ENCODE measurements at places on chromosomes 1 and 21. TPM values are rescaled to one million over a fixed set of nuclear protein-coding genes. Genes with fewer than 3 reads are reported as not detected.

Gene LORICRIN
- not detected for total RNA-seq

Gene KCNQ4
- total RNA-seq = not detected

Gene TMEM269
- under 0.01 TPM for total RNA-seq

DNA sequence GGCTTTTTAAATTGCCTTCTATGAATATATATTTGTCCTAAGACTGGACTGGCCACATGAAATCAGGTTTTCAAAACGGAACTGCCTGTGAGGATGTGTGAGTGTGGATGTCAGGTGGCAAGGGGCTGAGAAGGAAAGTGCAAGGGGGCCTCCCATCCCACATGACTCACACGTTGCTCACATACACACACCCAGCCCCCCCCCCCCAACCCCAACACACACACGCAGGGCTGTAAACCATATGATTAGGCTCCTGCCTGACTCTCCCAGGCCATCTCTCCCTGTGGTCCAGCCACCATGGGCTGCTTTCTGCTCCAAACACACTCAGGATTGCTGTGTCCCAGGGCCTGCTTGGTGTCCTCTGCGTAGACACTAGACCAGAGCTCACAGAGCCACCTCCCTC lies 22.4 kb downstream of the DEGS1 start:
- peak; percentile 71 for DNase-seq

GRCh38 chr1:220441211-220441610 lies 86.7 kb upstream of the MARK1 start:
- DNase-seq = no peak

DNA sequence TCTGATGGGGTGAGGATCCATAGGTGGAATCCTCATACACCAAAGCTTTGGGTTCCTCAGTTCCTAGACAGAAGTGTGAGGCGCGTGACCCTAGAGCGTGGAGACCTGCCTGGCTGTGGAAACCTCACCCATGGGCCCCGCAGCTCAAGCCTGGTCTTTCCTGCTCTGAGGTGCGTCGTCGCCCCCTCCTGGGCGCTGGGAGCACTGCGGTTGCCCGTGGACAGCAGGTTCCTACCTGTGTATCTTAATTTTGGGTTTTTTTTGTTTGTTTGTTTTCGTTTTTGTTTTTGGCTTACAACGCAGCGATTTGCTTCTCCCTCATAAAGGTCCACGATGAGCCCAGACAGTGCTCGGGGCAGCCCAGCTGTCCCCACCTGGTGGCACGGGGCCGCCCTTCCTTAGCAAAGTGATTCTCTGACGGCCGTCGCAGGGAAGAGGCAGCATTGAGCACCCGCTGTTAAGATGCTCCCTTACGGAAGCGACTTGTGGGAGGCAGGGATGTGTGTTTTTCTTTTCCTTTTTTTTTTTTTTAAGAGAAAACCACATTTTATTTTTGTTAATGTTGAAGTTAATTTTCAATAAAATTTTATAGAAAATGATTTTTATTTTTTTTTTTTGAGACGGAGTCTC lies 36.5 kb upstream of the TRAPPC10 start:
- peak; percentile 97 for DNase-seq

DNA sequence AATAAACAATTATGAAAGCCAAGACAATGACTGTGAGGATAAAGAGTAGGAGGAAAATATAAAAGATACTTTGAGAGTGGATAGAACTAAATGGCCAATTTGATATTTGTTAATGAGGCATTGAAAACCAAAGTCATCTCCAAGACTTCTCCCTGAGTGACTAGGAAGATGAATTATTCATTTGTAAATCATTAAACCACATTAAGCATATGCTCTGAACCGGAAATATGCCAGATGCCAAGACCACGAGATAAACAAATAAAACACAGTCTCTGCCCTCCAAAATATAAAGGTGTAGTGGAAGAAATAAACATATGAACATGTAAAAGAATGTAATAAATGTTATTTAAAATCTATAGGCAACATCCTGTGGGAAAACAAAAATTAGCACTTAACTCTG lies 78.8 kb downstream of the MRPL39 start:
- DNase-seq = no peak

DNA sequence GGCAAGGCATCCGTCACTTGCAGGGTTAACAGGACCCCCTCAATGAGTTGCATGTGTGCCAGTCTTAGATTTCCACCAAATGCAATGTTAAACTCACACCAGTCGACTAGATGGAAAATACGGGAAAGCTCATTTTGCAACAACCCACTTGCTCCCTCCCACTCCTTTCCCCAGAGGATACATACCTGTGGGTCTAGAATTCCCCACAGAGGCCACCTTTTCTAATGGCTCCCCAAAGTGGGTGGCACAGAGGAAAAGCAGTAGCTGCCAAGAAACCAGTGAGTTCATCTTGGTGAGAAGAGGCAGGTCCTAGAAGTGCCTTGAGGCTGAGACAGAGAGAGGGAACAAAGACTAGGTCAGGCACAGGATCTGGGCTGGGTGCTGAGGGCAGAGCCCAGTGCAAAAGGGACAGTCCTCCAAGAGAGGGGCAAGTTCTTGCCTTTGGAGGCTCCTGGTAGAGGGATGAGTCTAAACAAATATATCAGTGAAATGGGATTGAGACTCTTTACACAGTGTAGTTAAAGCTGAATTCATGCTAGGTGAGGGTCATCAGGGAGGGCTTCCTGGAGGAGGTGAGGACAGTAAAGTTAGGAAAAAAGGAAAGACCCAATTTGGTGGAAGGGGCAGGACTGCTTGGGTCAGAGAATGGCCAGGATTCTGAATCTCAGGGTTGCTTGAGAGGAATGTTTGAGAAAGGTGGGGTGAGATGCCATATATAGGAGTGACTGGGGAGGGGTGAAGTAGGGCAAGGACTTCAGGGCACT lies 3.5 kb downstream of the KISS1 start:
- DNase-seq = no peak

GRCh38 chr1:68301471-68302001 lies 69.2 kb upstream of the WLS start:
- peak; percentile 51 for DNase-seq

DNA sequence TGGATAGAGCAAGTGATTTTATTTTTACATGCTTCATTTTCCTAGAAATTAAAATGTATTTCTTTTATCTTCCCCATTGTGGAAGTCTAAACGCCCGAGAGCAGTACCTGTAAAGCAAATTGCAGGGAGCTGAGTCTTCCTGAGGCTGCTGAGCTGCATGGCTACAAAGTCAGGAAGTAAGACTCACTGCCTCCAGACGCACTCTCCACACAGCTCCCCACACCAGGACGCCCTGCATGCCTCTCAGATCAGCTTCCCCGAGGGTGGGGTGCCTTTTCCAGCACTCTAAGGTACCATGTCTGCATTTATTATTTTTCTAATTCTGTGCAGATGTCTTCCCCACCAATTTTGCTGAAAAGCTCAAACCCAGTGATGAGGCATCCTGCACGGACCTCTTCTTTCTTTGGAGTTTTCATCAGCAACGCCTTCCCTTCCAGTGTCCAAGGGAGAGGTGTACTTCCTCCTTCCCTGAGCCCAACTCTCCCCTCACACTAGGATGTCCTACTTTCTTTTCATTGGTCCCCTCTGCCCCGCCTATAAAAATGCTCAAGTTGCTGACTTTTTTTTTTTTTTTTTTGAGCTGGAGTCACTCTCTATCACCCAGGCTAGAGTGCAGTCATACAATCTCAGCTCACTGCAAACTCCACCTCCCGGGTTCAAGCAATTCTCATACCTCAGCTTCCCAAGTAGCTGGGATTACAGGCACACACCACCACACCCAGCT lies 114.7 kb downstream of the PCNX2 start:
- DNase-seq = no peak

DNA sequence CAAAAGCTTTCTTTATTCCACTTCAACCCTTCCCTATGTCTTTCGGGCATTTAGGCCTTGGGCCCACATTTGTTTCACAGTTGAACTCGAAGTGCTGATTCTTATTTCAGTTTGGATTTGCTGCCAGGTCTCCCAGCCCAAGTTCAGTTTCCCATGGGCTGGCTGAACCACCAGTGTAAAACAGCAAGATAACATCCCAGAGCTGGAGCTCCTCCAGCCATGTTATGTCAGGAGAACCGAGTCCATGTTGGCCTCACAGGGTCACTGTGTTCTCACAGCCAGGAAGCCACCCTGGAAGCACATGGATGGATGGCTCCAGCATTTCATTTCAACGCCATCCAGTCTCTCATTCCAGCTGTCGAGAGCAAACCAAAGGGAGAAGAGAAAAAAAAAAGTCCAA lies 45.2 kb upstream of the RXRG start:
- DNase-seq = no peak
